ENCODE measurements at places on chromosomes 11 and 22.

DNA sequence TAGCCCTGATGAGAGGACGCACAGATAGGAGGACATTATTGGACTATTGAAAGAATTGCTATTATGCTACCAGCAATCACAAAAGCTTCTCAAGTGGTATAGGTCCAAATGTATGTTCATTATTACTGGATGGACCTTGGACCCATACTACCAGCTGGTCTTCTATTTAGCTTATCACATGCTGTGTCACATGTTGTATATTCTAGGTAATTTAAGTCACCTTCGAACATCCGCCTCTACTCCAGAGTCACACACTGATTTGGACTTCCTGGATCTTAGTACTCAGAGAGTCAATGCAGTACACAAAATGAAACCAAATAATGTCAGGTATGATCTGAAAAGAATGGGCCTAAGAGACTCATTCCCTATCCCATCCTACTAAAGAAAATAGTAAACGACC, 534.0 kb upstream of the API5 start:
- no peak for DNase-seq

- peak; percentile 84 for DNase-seq
These were observed 282 bp downstream of the MPPED2 start for GRCh38 chr11:30585892-30586250.

DNA sequence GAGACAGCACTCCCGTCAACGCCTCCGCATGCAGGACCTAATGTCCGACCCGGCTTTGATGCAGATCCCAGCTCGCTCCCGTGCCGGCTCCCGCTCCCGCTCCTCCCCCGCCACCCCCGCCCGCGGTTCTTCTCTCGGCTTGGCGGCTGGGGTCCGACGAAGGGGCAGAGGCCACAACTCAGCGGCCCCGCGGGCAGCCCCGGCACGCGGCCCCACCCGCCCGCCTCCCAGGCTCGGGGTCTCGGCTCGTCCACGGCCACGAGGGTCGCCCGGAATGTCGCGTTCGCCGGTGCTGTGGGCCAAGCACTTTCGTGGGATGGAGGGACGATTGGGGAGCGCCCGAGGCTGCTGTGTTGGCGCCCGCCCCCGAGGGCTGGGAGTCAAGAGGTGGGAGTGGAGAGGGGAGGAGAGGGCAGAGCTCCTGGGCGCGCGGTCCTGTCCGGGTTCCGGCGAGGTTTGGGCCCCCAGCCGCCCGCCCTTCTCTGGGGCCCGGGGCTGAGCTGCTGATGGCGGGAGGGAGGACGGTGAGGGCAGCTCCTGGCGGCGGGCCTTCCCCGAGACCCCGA, 5.3 kb upstream of the TBX1 start:
- peak; percentile 63 for DNase-seq

- no peak for DNase-seq
These were observed 40.8 kb downstream of the MAP6 start for GRCh38 chr11:75627906-75628668.

- no peak for DNase-seq
These were observed 18.5 kb upstream of the FEZ1 start for GRCh38 chr11:125514336-125515101.

GRCh38 chr11:118705111-118705741, 25.8 kb upstream of the TREH start:
- DNase-seq, result peak; percentile 51

DNA sequence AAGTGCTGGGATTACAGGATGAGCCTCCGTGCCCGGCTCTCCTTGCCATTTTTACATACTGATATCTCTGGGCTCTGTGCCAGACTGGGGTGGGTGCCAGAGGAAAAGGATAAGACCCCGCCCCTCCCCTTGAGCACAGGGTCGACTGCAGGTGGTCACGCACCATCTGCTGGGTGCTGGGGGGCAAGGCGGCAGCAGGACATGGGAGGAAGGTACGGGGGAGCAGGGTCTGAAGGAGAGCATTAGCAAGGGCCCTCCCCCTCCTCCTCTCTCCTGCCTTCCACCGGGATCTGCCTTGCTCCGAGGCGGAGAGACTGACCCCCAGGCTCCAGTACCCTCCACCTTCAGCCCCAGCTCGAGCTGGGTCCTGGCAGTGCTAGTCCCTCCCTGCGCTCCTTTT, 9.7 kb upstream of the PGA3 start:
- DNase-seq, result no peak

GRCh38 chr11:57071829-57072228, 83.1 kb downstream of the OR5AK2 start:
- DNase-seq, result no peak

DNA sequence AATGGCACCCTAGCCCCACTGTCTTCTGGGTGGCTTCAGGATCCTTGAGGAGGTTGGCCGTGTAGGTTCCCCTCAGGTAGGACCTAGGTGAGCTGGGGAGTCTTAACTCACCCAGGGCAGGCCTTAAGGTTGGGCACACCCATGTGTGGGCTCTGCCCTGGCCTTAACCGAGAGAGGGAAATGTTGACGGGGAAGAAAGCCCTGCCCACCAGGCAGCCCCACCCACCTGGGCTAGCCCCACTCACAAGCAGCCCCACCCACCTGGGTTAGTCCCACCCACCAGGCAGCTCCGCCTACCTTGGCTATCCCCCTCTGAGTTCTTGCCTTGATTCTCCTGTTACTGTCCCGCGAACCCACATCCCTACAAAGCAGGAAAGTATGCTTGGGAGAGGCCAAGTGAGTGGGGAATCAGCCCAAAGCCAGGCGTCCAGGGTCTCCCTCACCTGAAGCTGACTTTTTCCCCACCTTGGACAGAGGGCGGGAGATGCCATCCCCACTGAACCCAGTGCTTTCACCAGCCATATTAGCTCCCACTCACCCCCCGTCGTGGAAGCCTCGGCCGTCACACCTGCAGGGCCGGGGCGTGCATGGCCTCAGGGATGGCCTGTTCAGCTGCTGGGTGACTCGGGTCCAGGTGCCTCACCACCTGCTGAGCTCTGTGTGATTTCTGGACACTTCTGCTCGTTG, at the start of gene MYEOV:
MYEOV (plus strand) TSS at position 337 of the 687 bp plus-strand sequence. CDS start 1,200 bp downstream, outside the sequence.
- DNase-seq, result peak; percentile 29

GRCh38 chr11:45031912-45032519, 81.3 kb upstream of the TP53I11 start:
- DNase-seq, result no peak

DNA sequence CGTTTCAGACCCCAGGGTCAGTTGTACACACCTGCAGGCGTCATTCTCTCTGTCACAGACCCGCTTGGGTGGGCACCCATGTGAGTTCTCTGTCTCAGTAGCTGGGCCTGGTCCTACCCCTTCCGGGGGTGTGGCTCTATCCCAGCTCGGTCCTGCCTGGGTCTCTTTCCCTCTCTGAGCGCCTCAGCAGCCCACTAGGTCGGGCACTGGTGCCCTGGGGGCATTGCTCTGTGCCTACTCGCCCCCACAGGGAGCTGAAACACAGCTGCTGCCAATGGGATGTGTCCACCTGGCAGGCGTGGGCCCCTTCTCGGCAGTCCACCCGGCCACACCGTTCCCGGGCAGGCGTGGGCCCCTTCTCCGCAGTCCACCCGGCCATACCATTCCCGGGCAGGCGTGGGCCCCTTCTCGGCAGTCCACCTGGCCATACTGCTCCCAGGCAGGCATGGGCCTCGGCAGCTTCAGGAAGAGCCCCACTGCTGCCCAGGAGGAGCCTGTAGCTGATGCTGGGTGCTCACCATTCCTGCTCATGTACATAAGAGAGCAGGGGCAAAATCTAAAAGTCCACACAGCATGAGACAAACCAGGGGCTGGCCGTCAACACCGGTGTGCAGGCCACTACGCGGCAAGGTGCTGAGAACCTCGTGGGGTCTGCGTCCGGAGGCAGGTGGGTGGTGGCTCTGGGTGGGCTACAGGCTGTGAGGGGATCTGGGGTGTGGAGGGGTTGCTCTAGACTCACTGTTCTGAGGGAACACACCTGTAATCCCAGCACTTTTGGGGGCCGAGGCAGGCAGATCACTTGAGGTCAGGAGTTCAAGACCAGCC, 12.3 kb downstream of the MLC1 start:
- no peak for DNase-seq

DNA sequence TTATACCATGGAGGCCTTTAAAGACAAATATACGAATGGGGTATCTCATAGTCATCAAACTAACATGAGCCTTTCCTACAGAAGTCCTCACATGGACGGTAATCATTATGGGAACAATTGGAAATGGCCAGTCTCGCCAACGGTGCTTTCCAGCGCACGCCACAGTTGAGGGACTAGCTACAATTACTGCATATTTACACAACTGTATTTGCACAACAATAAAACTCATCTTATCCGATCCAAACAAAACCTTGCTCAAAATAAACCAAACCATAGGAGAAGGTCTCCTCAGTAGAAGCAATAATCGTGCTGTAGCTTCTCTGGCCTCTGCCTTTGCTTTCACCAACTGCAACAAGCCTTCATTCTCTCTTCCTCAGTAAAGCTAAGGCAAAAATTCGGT, 5.9 kb downstream of the CADM1 start:
- DNase-seq, result no peak

DNA sequence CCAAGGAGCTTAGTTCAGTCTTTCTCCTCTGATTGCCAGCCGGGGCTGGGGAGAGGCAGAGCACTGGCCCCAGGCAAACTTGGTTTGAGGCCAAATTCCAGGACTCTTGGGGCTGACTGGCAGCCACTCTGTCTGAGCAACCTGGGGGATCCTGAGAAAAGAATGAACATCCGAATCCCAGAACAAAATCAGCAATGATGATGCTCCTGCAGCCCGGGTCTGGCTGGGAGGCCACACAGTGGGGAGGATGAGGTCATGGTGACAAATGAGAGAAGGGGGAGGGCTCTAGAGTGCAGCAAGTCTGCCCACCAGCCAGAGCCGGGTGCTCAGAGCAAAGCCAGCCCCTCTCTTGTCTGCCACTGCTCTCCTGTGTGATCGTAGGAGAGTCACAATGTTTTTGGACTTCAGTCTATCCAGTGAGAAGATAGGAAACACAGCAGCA, 71.8 kb upstream of the PAX6 start:
- DNase-seq, result peak; percentile 42

GRCh38 chr22:31757265-31757664, 3.4 kb downstream of the DEPDC5 start:
- no peak for DNase-seq

- DNase-seq, result no peak
These were observed 8.0 kb upstream of the SLCO2B1 start for GRCh38 chr11:75142714-75143419.

- DNase-seq, result no peak
These were observed 1433.8 kb downstream of the BRD1 start for GRCh38 chr22:48393885-48394284.

GRCh38 chr11:118343981-118344515, at the start of gene CD3G:
TSS of gene CD3G (plus strand) at chr11:118344344. CDS start at chr11:118344424, 80 bp downstream.
- no peak for DNase-seq
